ENCODE measurements at places on chromosomes 7 and 10.
A peak's percentile ranks its signal among the peaks of the same experiment; 100 is the strongest.

DNA sequence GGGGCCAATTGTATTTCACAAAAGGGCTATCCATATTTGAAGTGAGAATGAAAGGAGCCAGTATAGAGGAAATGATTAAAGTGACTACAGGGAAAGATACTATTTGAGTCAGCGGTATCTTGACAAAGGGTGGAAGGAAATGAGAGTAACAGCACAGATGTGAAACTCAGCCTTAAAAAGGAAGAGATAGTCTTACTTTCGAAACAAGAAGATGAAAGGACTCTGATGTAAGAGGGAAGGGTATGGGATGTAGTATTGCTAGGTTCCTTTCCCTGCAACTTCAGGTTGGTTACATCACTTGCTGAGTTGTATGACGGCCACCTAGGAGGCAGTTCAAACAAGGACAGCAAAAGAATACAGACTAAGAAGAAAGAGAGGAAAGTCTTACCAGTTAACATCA is 13.7 kb downstream of the CISD1 start:
- DNase-seq: no peak

DNA sequence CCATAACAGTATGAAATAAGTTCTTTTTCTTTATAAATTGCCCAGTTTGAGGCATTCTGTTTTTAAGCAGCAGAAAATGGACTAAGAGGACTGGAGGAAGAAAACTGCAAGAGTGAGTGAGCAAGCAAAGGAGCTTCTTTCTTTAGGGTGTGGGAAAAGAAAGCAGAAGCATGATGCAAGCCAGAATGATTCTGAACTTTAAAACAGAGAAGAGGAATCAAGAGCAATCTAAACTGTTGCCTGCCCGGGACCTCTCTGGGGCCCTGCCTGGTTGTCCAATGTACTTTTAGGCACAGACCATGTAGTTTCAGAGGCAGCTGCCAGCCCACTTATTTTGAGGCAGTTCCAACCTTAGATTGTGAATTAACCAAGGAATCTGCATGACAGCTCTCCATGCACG is 186.3 kb downstream of the PLPP4 start:
- DNase-seq: no peak

DNA sequence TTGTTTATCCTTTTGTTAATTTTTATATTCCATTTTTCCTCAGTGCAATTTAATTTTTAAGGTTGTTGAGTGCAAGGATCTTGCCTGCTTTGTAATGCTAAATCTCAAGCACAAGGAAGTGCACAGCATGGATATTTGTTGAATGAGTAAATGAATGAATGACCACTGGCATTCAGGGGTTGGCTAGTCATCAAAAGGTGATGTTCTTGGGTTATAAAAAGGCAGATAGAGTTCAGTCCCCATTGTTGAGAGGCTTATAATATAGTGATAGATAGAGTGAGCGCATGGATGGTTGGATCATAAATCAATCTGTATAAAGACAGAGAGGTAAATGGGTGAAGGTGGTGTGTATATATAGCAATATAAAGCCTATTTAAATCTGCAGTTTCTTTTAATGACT is 193.2 kb upstream of the KLF6 start:
- no peak for DNase-seq

- no peak for DNase-seq
Observed at GRCh38 chr10:98556061-98556460, 109.3 kb upstream of the HPS1 start.

GRCh38 chr7:25559581-25560367 is 331.5 kb upstream of the NPVF start:
- DNase-seq: no peak

- DNase-seq: no peak
Observed at GRCh38 chr7:30224511-30225062, 59.8 kb upstream of the ZNRF2 start.

DNA sequence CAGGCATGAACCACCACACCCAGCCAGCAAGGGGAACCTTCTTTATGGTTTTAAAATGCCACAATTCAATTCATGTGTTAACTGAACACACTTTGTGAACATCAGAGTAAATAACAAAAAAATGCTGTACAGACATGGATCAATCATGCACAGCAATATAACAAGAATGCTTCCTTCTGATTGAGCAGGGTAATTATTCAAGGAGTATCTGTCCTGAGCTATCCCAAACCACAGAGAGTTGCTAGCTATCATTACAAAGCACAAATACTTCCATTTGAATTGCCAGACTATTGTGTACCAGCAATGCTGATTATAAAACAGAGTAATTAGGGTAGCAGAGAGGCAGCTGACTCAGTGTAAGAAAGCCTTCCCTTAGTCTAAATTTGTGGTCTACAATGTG is 11.3 kb upstream of the RHOBTB1 start:
- no peak for DNase-seq

DNA sequence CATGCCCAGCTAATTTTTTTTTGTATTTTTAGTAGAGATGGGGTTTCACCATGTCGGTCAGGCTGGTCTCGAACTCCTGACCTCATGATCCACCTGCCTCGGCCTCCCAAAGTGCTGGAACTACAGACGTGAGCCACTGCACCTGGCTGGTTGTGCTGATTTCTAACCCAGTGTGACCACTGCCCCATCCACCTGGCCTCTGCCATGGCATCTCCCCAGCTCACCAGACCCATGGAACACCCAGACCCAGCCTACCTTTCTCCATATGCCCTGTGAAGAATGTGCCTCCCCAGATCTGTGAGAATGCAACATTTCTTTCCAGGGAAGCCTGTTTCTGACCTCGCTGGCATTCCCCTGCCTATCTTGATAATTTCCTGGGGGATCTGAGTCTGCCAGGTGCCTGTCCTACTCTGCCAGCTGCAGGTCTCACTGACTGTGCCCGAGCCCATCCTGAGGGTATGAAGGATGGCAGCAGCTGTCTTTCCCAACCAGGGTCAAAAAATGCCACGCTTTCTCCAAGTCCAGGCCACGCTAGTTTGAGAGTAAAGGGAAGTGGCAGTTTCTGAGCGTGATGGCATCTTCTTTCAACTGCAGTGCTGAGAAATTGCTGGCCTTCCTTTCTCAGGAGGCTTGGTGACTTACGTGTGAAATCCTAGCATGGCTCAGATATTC is 324.4 kb upstream of the ZNF32 start:
- no peak for DNase-seq

GRCh38 chr10:129935102-129935866 is 28.8 kb downstream of the EBF3 start:
- no peak for DNase-seq

- no peak for DNase-seq
Observed at GRCh38 chr7:87316846-87317552, 28.5 kb upstream of the CROT start.

DNA sequence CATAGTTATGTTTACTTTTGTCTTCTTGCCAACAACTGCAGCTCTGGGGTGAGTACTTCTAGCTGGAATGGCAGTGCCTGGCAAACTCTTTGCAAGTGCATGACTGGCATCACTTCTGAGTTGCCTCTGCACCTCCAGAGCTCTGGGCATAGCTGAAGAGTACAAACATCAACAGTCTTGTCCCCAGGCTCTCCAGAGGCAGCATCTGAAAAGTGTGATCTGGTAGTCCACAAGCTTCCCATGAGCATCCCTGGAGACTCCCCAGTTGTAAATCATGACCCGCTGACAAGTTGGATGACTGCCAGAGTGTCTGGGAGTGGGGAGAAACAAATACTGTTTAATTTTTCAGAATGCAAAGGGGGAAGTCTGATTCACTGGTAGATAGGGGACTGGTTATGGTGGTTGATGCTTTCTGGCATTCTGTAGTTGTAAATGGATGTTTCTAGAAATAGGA is 138.9 kb upstream of the CDK13 start:
- no peak for DNase-seq

GRCh38 chr7:7924303-7924702 is 44.3 kb upstream of the GLCCI1 start:
- no peak for DNase-seq

GRCh38 chr7:127629268-127629854 is 11.4 kb upstream of the PAX4 start:
- peak; percentile 19 for DNase-seq

GRCh38 chr7:70392877-70393435 is 739.0 kb upstream of the GALNT17 start:
- no peak for DNase-seq

- no peak for DNase-seq
Observed at GRCh38 chr10:95909561-95909960, 1.8 kb downstream of the CC2D2B start.

DNA sequence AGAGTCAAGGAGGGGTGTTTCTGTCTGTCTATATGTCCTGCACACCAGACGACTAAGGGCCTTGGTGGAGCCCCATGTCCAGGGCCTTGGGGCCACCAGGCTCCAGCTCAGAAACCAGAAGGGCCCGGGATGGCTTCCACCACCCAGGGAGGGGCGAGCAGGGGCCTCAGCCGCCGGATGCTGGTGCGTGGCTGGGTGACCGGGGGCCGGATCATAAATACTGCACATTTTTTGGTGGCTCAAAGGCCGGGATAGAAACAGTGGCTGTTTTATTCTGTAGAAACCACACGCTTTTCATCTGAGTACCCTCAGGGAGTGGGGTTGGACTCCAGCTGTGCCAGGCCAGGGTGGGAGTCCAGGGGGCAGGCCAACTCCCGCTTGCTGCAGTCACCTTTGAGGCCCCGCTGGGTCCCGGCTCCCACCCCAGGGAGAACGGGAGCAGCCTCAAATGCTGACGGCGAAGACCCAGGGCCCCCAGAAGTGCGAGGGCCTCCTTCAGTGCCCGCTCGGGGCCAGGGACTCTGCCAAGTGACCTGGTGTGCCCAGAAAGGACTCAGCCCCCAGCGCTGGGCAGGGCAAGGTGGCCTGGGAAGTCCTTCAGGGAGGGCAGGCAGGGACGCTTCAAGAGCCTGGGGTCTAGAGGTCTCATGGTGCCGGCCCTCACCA is 28.2 kb downstream of the PDGFA start:
- DNase-seq: no peak

DNA sequence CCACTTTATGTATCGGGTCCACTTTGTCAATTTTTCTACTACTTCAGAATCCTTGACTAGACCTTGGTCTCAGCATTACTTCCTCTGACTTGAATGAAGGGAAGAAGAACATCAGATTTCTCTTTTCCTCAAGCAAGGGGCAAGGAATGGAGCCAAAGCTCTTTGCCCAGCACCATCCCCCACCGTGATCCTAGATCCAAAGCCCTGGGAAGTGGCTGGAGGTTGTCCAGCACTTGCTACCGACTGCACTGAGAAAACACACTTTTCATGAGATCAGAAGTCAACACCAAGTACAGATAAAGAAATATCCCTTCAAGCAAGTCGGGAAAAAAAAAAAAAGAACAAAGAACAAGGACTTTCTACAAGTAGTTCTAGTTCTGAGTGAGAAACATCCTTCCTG is 102.1 kb upstream of the DDC start:
- no peak for DNase-seq

DNA sequence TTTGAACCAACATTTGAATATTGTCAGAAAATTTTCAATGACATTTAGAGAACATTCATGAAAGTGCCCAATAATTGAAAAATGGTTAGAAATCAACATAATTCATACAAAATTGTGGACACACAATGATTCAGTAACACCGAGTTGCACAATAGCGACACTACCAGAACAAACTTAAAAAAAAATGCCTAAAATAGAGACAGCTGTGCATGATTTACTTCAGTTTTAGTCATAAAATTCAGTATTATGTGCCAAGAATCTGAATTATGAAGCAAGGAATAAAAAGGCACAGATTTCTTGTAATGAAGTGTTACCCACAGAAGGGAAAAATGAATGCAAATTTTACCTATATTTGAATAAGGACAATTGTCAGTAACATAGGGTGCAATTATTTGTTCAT is 396.0 kb downstream of the SEMA3D start:
- DNase-seq: no peak

DNA sequence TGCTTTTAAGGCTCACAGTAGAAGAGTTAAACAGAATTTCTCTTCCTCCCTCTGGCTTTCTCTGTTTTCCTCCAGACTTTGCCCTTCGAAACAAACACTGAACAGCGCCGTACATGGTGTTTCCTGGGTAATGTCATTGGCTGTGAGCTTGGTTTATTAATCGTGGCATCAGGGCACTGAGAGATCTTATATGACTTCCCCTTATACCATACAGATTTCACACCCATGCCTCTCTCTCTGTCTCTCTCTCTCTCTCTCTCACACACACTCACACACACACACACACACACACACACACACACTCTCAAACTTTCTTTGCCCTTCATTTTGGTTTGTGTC is 195.5 kb downstream of the CREB5 start:
- DNase-seq: no peak

DNA sequence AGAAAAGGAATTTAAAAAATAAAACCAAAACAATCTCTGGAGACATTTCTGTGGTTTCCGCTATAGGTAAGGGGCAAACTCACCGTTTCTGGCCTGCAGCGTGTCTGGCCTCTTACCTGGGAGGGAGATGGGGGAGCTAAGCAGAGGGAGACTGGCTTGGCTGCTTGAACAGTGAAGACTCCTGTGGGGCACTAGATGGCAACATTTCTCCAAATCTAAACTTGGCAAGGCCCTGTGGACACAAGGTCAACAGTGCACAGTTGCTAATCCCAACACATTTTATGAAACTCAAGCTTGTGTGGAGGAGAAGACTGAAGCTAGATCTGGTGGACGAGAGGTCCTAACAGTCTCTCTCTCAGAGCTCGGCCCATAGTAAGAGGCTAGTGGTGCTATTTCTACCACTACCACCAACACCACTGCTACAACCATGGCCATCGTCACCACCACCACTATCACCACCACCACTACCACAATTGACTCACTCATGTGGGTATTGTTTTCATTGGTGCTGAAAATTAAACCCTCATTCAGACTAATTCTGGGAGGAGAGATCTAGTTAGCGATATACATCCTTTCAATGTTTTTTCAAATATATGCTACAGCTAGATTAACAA is 28.4 kb upstream of the CDHR3 start:
- no peak for DNase-seq

DNA sequence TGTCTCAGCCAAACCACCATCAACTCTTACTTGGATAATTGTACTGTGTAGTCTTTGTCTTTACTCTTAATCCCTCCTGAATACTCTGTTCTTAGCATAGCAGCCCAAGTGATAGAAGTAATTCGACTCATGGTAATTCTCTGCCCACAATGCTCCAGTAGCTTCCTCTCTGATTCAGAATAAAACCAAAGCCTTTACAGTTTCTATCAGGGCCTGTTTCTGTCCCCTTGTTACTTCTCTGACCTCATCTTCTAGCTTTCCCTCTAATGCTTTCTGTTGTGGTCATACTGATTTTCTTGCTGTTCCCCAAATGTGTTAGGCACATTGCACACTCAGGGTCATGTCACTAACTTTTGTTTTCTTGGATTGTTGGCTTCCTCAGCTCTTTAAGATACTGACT is 8.0 kb downstream of the ZNF518A start:
- DNase-seq: no peak

DNA sequence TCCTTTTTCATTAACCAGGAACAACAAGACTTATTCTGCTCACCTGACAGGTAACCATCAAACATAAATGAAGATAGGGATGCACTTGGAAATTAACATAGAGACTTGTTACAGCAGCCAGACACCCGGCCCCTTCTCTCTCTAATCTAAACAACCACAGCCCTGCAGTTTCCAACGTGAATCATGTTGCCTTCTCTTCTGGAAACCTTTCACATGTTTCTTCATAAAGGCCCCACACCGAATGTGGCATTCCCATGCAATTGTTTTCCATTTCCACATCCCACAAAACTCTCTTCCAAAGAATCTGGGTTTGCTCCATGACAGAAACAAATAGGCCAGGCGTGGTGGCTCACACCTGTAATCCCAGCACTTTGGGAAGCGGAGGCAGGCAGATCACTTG is 15.0 kb upstream of the WDR86 start:
- no peak for DNase-seq

GRCh38 chr7:28082071-28082470 is 98.5 kb downstream of the JAZF1 start:
- no peak for DNase-seq

- DNase-seq: no peak
Observed at GRCh38 chr7:12716134-12716681, 28.8 kb downstream of the ARL4A start.

Measured in stimulated activated CD4-positive, alpha-beta T cell treated with anti-CD3 and anti-CD28 coated beads, Interleukin-12 subunit alpha, Interleukin-12 subunit beta, amount 100 ng/mL, for 4 hours (primary cell).